ENCODE measurements at places on chromosomes 12 and 14.

DNA sequence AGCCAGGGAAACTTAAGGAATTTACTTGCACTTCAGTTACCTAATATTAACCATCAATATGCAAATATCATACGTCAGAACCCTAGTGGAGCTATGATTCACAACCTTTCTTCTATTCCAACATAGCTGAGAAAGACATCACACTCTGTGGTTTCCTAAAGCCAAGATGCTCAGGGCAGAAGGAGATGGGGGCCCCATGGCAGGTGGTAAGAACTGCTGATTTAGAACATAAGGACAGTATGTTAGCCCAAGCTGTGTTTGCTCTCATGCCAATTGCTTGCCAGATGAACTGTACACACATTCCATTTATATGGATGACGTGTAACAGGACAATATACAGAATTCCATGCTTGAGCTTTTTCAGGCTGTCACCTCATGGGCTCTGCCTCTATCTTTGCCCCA lies 34.6 kb downstream of the HECTD4 start:
- DNase-seq: no peak

DNA sequence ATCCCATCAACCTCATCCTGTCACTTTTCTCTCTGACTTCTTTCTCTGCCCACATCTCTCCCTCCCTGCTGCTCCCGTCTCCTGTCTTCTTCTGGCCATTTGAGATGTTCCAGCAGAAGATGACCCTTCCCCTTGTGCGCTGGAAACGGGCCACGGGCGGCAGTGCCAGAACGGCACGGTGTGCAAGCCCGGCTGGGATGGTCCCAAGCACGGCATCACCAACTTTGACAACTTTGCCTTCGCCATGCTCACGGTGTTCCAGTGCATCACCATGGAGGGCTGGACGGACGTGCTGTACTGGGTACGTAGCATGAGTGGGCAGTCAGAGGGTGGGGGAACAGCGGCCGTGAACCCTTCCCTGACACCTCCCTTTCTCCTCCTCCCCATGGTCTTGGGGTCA lies 301.7 kb upstream of the FKBP4 start:
- no peak for DNase-seq

DNA sequence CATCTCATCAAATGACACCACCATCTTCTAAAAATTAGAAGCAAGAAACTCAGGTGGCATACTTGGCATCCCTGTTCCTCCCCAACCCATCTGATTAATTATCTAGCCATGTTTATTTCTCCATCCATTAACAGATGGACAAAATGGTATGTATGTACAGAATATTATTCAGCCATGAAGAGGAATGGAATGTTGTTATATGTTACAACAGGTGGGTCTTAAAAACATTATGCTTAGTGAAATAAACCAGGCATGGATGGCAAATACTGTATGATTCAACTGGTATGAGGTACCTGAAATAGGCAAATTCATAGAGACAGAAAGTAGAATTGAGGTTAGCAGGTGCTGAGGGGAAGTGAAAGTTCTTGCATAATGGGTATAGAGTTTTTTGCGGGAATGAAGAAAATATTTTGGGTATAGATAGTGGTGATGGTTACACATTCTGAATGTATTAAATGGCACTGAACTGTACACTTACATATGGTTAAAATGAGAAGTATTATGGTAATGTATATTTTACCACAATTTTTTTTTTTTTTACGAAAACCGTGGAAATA lies 17.5 kb downstream of the YY1 start:
- DNase-seq: no peak

GRCh38 chr14:39948235-39948634 lies 516.0 kb upstream of the FBXO33 start:
- DNase-seq: no peak

- peak; percentile 65 for DNase-seq
These were observed 60.4 kb upstream of the FOXN3 start for GRCh38 chr14:89477391-89477790.

- no peak for DNase-seq
These were observed 63.2 kb upstream of the TMX1 start for GRCh38 chr14:51176839-51177238.

- DNase-seq: no peak
These were observed 498.9 kb downstream of the SLC6A15 start for GRCh38 chr12:84413656-84414055.

GRCh38 chr12:128079446-128079845 lies 187.5 kb upstream of the TMEM132C start:
- DNase-seq: no peak

DNA sequence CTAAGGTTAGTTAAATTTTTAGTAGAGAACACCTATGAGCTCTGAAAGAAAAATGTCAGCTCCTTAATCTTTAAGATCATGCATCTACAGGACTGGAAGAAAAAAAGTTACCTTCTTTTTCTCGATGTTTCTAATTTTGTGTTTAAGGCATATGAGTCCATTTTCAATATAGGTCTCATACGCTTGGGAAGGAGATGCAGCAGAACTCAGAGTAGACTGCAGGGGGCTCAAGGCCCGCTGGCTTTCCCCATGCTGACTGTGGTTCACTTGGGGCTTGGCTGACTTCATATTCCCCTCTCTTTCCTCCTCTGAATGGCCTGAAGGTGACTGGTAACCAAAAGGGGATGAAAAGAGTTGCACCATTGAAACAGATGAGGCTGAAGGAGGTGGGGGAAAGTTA lies 1.5 kb downstream of the CAPRIN2 start:
- no peak for DNase-seq

All from pancreas (tissue), 10 donors.